ENCODE measurements at places on chromosomes 5 and 9.

- no peak for DNase-seq
Measured at GRCh38 chr5:151070449-151070848, 10.4 kb downstream of the TNIP1 start.

DNA sequence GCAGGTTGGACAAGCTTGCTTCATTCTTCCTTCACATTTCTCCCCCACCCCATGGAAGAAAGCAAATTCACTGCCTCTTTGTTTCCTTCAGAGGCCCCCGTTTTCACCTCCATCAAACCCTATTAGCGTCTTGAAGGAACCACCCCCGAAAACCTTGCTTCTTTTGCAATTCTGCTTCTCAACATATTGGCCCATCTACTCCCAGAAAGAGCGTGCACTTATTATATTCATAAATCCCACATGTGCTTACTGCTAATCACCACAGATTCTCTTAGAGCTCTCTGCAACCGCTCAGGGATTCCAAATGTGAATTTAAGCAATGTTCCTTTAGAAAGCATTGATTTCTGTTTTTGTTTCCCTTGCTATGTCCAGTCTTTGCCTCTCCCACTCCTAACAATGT lies 1.1 kb downstream of the F2RL2 start:
- no peak for DNase-seq

- DNase-seq: no peak
Measured at GRCh38 chr5:97554977-97555643, 372.1 kb upstream of the RIOK2 start.

DNA sequence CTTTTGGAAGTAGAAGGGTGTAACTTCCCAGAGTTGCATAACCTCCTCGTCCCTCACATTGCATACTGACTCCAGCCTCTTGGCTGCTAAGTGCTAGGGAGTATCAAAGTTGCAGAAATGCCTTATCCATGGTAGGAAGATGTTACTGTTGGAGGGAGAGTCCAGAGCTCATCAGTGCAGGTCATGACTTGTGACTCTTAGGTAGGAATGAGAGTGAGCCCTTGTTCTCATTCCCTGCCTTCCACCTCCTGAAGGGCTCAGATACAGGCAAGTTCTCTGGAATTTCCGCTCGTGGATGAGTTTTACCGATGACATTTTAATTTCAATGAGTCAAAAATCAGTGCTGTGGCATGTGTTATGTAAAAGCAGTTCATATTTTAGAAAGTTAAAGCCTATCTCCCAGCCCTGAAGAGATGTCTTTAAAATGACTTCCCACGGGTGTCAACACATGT lies 17.0 kb downstream of the IRX1 start:
- DNase-seq: no peak

- peak; percentile 20 for DNase-seq
Measured at GRCh38 chr5:90264689-90265544, 144.6 kb downstream of the CETN3 start.

DNA sequence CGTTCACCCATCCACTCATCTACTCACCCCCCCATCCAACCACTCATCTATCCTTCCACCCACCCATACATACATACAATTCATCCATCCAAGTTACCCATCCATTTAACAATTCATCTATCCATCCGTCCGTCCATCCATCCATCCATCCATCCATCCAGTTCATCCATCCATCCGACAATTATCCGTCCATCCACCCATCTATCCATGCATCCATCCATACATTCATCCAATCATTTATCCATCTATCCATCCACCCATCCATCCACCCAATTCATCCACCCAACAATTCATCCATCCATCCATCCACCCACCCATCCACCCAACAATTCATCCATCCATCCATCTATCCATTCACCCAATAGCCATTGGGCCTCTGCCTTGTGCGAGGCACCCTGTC lies 173.2 kb upstream of the MVB12B start:
- no peak for DNase-seq

GRCh38 chr5:136016945-136017530 lies 11.8 kb upstream of the TGFBI start:
- no peak for DNase-seq

- DNase-seq: no peak
Measured at GRCh38 chr5:76683816-76684731, 31.9 kb upstream of the F2R start.

GRCh38 chr9:96484521-96484931 lies 34.6 kb downstream of the HABP4 start:
- DNase-seq: no peak

GRCh38 chr9:6869081-6869948 lies 111.5 kb downstream of the KDM4C start:
- DNase-seq: no peak

GRCh38 chr9:89605465-89606048 lies 745 bp downstream of the GADD45G start:
- DNase-seq: peak; percentile 67

DNA sequence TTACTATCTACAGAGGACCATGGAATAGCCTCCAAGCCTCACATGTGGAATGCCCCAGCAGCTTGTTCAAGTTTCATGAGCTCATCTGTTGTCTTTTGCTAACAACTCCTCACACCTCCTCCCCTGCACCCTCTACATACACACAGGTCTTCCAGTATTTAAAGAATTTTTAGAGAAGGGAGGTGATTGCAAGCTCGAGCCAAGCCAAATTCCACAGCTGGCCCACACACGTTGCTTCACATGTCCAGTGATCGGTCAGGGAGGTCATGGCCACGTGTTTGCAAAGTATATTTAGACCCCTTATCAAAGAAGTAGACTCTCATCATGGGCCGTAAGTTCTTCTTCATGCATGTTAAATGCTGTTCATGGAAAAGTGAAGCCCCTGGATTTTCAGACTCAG lies 281.7 kb downstream of the OSTF1 start:
- no peak for DNase-seq

DNA sequence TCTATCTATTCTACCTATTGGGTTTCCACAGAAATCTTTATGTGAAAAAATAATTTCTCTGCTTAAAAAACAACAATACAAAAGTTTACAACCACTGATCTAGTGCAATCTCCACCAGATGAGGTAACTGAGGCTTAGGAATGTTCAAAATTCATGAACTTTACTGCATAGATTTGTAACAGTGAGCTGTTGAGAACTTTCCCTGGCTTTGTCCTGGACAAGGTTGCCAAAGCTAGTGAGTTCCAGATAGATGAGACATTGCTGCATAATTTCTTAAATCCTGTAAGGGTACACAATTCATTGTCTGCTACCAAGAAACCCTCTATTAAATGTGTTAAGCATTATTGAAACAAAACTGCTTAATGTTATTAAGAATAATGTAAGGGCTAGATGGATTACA lies 102.7 kb downstream of the OSMR start:
- no peak for DNase-seq

DNA sequence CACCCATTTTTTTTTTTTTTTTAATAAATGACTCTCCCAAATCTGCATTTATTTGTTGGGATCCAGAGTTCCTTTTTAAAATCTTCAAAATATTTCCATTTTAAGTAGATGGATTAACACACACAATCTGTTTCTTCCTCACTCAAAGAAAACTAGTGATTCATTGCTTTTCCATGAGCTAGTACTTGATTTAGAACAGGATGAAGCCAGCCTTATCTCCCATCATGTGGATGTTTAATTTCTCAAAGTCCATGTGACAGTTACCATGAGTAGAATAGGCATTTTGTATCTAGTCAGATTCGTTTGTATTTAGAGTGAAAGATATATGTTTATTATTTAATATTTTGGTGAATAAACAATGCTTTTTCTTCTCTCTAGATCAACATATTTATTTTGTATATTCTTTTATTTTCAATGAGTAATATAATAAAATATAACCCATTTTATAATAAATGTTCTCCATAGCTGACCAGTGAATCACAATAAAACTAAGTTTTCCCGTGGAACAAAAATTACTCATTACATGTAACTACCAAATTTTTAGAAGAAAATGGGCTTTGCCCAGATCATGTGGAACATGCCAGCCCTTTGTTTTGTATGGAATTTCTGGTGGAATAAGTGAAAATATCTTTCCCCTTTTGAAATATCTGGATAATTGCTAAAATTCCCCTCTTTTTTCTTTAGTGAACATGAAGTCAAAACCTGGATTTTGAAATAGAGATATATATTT lies 54.9 kb upstream of the RPS23 start:
- DNase-seq: no peak

- no peak for DNase-seq
Measured at GRCh38 chr5:83744821-83745220, 24.2 kb upstream of the HAPLN1 start.

GRCh38 chr9:124174433-124174832 lies 83.3 kb upstream of the NEK6 start:
- DNase-seq: no peak

GRCh38 chr9:79940919-79941318 lies 369.2 kb downstream of the TLE4 start:
- no peak for DNase-seq

DNA sequence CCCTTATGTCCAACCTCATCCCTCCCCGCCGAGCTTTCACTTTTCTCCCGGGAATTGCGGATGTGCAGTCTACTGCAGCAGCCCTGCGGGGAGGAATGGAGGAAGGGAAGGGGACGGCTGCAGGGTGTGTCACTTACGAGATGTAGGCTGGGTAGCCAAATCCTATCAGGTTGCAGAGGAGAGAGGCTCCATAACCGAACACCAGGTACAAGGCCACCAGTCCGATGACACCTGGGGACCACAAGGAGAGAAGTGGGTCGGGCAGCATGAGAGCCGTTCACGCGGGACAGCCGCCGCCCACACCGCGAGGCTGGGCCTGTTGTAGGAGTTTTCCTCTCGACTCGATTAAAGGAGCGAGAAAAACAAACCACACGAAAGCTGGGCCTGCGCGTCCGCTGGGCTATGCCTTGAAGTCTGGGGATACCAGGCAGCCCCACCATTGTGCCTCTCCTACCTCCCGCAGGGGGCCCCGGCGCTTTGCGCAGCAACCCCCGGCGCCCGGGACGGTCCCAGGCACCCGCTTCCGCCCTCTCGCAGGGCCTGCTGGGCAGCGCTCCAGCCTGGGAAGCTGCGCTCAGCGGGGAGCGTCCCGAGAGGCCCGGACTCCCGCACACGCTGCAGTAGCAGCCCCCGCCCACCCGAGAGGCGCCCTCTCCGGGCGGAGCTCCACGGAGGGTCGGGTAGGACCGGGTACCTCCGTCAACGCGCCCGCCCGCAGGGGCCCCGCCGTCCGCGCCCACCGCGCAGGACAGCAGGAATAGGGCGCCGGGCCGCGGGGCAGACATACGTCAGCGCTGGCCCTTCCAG lies 798 bp downstream of the REEP5 start:
- peak; percentile 75 for DNase-seq

GRCh38 chr5:107698286-107698685 lies 27.5 kb upstream of the EFNA5 start:
- no peak for DNase-seq

DNA sequence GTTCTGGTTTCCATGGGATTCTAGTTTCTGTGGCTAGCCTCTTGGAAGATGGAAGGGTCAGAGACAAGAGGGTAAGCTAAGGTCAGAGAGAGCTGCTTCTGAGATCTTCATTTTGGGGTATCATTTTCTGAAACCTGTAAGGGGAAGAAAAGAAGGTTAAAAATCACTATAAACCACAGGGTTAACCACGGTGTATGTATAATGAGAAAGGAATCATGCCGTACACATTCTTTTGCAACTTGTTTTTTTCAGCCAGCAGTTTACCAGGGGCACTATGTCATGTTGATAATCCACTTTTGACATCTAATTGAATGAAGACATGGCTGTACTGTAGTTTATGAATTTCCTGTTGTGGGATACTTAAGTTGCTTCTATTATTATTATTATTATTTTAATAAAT lies 164.4 kb downstream of the FOCAD start:
- no peak for DNase-seq

DNA sequence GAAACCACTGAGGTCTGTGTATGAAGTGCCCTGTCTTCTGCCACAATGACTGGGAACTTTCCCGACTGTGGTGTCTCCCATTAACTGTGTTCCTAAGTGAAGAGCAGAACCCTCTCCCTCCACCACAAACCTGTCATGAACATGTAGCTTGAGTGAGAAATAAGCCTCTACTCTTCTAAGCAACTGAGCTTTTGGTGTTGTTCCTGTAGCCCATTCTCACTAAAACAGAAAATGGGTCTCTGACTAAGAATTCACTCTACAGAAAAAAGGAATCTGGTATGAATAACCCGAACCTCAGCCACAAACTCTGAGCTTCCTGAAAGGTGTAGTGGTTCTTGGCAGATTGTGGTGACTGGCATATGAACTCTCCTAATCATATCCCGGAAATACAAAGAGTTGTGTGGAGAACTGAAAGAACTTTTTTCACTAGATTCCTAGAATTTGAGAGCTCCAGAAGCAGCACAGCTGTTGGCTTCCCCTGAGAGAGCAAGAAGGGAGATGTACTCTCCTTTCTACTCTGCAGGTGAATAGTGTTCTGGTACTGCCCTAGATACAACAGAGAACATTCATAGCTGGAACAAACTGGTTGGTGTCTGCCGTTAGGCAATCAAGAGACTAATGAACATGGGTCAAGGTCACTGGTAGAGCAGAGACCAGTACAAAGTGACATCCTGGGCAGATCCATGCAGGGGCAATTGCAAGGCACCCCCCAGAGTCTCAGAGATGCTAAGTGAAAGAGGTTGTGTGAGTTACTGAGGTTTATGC lies 283.8 kb downstream of the PDE4D start:
- no peak for DNase-seq

DNA sequence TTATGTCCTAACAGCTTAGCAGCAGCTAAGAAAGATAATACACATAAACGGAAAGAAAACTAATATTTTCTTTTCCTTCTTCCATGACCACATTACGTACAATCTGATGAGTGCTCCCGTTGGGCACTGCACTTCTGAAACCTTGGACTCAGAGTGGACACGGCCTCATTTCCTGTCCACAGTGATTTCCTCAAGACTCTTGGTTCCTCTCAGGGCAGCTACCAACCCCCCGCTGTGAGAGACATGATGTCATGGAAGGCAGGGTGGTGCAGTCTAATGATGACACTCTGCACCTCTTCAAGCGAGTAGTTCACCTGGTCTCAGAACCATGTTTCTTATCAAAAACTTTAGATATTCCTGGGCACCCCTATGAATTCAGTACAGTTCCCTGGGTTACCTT lies 68.7 kb upstream of the CTSL start:
- DNase-seq: no peak

DNA sequence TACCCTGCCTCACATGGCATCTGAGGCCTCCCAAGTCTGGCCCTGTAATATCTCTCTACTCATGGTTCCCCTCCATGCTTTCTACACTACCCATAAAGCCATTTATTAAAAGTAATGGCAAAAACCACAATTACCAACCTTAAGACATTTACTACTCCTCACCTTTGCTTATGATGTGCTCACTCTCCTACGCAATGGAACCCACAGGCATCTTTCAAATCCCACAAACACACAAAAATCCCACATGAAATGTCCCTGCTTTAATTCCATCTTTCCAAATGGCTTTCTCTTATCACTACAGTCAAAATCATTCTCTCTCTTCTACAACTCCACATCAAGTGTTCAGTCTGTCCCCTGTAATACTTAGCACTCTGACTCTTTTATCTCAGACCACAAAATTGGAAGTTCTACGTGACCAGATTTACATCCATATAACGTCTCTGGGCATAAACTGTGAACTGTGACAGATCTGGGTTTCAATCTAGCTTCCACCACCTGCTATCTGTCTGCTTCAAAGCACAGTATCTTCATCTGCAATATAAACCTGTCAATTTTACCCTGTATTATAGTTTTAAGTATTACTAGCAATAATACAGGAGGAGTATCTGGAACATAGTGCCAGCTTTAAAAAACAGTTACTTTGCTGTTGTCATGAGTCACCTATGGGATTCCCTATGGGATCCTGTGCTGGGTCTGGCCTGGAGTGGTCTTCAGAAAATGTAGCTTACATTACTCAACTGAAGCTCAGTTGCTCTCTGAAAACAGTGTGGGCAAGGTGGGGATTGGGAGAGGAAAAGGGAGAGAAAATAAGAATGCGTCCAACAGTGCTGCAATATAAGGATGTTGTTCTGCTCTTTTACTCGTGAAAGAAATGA lies 137.1 kb upstream of the TRIM32 start:
- DNase-seq: no peak
